ENCODE measurements at places on chromosomes 13 and 19.

- peak; percentile 76 for DNase-seq
Measured at GRCh38 chr19:45569619-45570421, 14.8 kb downstream of the OPA3 start.

GRCh38 chr13:99900960-99901359 is 70.6 kb downstream of the ZIC5 start:
- DNase-seq, result no peak

- no peak for DNase-seq
Measured at GRCh38 chr13:30156826-30157615, 150.3 kb downstream of the KATNAL1 start.

- DNase-seq, result no peak
Measured at GRCh38 chr13:111623743-111624505, 303.5 kb downstream of the TEX29 start.

GRCh38 chr13:57063007-57063406 is 77.7 kb upstream of the PRR20A start:
- no peak for DNase-seq

GRCh38 chr19:5032101-5032967 is 63.4 kb downstream of the KDM4B start:
- DNase-seq, result no peak

- no peak for DNase-seq
Measured at GRCh38 chr13:65342541-65343337, 1887.4 kb downstream of the PCDH9 start.

DNA sequence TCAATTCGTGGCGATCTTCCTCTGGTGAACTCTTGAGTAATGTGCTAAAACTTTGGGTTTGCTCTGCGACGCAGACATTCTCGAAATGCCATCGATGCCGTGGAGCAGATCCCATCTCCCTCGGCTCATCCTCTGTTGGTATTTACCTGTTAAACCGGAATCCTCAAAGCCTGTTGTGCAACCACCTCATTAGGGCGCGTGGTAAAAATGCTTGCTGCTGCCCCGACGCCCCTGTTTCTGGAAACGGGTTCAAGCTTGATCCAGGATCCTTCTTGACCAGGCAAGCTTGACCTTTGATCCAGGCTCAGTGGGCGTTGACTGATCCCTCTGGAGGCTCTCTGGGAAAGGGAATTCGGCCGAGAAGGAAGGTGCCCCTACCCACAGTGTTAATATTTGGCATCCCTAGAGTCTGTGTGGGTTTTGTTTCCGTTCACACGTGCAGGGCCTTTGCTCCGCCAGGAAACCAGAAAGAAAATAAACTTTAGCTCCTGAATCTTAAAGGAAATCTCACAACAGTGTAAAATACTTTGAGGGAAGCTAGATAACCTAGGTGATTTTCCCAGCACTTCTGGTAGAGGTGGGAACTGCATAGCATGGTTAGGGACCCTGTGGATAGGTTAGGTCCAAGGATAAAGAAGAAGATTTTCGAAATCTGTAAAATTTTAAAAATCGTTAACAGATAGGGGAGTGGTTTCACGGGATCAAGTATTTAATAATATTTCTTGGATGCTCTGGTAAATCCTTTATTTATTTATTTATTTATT is 1.1 kb downstream of the LSM14A start:
- DNase-seq, result peak; percentile 39

DNA sequence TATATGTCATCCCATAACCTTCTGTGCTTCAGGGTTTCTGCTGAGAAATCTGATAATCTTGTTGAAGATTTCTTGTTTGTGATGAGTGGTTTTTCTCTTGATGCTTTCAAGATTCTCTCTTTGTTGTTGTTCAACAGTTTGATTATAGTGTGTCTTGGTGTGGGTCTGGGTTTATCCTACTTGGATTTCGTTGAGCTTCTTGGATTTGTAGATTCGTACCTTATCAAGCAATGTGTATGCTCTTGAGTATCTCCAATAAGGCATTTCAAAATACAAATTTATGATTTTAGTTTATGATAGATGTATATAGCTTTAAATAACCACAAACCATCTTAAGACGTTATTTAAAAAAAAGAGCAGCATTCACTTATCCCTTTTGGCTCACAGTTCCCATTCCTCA is 57.5 kb downstream of the URI1 start:
- no peak for DNase-seq

DNA sequence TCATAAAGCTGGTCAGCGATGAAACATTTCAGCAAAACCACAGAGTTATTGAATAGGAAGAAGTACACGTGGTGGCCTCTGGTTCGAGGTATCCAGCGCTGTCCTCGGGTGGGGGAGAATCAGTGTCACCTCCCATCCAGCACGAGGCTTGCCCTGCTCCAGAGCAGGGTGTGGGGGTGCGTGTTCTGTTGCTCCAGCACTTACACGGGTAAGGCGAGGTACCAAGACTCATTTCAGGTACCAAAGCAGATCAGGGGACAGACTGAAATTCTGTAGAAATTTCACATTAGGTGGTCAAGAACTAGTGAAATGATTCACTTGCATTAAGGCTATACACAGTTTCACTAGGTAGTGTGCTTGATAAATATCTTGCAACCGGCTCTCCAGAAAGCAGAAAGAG is 164.2 kb upstream of the SOX1 start:
- DNase-seq, result no peak

DNA sequence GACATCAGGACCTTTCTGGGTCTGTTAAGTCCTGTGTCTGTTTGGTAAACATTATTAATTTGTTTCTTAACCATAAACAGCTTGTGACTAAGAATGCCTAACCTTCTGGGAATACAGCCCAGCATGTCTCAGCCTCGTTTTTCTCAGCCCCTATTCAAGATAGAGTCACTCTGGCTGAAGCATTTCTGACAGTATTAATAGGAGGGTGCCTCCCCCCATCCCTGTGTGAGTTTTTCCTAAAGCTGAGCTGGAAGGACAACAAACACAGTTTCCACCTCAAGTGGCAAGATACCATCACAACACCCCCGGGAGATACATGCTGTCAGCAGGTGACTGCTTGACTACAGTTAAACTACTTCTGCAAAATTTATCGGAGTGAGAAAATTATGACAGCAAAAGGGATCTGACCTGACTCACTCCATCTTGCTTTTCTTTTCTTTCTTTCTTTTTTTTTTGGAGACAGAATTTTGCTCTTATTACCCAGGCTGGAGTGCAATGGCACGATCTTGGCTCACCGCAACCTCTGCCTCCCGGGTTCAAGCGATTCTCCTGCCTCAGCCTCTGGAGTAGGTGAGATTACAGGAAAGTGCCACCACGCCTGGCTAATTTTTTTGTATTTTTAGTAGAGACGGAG is 59.3 kb upstream of the ABCC4 start:
- DNase-seq, result no peak

DNA sequence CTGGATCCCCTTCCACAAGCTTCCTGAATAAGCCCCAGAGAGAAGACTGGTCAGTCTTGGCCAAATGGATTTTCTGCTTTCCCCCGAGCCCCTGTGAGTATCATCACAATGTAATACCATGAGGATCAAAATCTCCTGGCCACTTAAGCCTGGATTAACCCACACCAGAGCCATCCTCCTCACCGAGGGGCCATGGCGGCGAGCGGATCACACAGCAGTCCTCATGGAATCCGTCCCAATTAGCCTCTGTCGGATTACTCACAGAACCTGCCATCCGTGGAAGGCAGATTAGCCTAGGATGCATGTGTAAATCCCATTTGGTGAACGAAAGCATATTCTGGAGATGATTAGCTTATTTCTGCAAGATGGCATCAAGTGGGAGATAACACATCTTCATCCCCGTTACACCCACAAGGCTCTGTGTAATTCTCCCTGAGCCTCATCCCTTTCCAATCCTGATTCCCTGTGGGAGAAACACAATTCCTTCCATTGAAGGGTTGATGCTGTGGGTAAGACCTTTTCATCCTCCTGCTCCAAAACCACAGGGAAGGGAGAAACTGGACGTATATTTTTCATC is 42.5 kb downstream of the GNG7 start:
- DNase-seq, result no peak

GRCh38 chr13:91312324-91312723 is 35.2 kb upstream of the MIR17HG start:
- DNase-seq, result no peak

DNA sequence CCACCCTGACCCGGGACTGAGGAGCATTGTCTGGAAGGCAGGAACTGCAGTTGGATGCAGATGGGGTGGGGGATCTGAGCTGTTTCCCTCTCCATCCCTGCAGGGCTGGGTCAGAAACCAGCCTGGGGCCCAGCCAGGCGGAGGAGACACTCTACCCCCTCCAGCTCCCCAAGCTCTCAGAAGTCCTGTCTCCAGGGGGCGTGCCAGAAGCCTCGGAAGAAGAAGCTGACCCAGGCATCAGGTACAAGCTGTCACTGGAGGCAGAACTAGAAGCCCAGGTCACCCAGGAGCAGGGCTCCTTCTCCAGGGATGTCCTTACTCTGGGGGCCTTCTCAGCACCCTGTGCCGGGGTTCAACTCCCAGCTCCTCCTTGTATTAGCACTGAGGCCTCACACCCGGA is 15.5 kb downstream of the SIX5 start:
- DNase-seq, result no peak

DNA sequence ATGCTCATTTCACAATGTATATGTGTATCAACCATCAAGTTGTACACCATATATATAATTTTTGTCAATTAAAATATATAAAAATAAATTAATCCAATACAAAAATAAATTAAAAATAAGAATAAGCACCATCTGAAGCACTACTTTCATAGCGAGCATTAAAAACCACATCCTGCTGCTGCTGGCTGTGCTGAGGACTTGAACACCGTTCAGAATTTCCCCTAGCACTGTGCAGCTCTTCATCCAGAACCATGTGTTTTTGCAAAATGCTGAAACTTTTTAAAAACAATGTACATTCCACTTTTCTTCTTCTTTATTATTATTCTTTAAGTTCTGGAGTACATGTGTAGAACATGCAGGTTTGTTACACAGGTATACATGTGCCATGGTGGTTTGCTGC is 40.0 kb upstream of the FOXO1 start:
- DNase-seq, result no peak

GRCh38 chr19:38734426-38735256 is 9.6 kb downstream of the CAPN12 start:
- DNase-seq, result no peak

DNA sequence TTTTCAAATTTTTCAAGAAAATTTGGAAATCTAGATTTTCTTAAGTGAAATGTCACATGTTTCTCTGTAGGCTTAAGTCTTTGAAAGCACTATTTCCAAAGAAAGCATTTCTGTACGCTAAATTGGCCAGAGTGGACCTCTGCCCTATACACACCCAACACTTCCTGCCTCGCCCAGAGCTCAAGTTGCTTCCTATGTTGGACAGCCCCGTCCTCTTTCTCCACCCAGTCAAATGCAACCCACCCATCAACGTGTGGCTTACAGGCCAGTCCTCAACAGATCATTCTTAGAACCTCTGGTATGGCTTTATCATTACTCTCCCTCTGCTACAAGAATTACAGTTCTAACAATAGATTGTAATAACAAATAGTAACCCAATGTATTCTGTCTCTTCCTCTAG is 24.2 kb downstream of the KLF12 start:
- no peak for DNase-seq

- DNase-seq, result no peak
Measured at GRCh38 chr13:35876601-35877000, 254.6 kb downstream of the DCLK1 start.

DNA sequence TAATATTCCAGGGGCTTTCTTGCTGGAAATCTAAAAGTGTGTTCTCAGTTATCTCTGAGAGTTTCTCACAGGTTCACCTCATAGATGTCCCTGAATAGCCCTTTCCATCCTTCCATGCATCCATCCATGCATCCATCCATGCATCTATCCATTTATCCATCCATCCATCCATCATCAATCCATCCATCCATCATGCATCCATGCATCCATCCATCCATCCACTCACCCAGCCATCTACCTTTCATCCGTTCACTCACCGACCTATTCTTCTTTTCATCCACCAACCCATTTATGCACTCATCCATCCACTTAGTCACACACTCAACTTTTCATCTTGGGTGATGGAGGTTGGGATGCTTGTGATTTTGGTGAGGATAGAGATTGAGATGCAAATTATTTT is 7.4 kb upstream of the ADGRE3 start:
- no peak for DNase-seq

DNA sequence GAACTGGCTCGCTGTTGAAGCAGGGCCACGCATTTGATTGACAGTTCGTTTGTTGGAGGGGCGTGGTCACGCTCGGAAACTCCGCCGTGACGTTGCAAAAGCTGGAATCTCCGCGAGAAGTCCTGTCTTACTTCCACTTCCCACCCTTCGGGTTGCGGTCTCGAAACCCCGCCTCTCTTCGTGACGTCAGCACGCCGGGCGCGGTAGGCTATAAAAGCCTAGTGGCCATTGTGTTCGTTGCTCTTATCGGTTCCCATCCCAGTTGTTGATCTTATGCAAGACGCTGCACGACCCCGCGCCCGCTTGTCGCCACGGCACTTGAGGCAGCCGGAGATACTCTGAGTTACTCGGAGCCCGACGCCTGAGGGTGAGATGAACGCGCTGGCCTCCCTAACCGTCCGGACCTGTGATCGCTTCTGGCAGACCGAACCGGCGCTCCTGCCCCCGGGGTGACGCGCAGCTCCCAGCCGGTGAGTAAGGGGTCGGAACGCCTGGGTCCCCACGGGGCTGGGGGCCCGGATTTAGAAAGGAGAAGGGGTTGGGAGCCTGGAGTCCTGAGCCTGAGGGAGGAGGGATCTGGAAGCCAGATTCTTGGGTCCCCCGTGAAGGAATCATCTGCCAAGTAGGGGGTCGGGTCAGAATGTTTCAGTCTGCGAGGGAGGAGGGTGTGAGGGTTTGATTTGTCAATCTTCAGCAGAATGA is at the start of gene PPP1R15A:
Gene PPP1R15A, plus strand, starts transcription at position 240 of the 702 bp plus-strand sequence. CDS start 813 bp downstream, outside the sequence.
- DNase-seq, result peak; percentile 99

- no peak for DNase-seq
Measured at GRCh38 chr19:33426621-33427361, 53.3 kb downstream of the CEBPG start.

GRCh38 chr13:60009300-60010253 is 154.2 kb downstream of the DIAPH3 start:
- DNase-seq, result no peak

DNA sequence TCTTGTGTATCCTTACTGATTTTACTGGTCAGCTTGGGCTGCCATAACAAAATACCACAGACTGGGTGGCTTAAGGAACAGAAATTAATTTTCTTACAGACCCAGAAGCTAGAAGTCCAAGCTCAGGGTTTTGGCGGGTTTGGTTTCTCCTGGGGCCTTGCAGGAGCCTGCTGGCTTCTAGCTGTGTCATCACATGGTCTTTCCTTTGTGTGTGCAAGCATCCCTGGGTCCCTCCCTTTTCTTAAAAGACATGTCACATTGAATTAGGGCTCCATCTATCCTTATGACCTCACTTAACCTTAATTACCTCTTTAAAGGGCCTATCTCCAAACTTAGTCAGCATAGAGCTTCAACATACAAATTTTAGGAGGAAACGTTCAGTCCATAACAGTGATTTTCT is 23.4 kb downstream of the UBAC2 start:
- no peak for DNase-seq

DNA sequence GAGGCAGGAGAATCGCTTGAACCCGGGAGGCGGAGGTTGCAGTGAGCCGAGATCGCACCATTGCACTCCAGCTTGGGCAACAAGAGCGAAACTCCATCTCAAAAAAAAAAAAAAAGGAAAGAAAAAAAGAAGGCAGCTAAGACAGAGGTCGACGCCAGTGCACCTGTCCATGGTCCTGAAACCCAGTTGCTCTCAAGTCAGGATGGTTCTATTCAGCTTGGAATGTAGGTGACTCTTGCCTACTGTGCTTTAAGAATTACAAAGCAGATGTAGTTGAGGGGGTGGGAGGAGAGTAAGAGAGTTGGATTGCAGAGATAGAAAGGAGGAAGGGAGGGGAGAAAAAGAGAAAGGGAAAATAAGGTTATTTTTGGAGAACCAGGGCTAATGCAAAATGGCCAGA is 18.7 kb downstream of the CACNG7 start:
- DNase-seq, result peak; percentile 32
